Bladder microvascular endothelial cell (primary cell): ENCODE measurements at places on chromosomes 3 and 15. TPM values are rescaled to one million over a fixed set of nuclear protein-coding genes. Genes with fewer than 3 reads are reported as not detected.

Gene CISH
- total RNA-seq: 0.16 and 0.44 TPM in 2 replicates

Gene CCR5
- total RNA-seq: not detected in 2 replicates

Gene ZIC1
- not detected in 2 replicates for total RNA-seq

Gene SGO1
- 4.0 and 4.2 TPM in 2 replicates for total RNA-seq
